ENCODE measurements at places on chromosomes 13 and 19.

- DNase-seq, result peak; percentile 85
Observed at GRCh38 chr19:11479090-11479897, 1.6 kb downstream of the ELAVL3 start.

DNA sequence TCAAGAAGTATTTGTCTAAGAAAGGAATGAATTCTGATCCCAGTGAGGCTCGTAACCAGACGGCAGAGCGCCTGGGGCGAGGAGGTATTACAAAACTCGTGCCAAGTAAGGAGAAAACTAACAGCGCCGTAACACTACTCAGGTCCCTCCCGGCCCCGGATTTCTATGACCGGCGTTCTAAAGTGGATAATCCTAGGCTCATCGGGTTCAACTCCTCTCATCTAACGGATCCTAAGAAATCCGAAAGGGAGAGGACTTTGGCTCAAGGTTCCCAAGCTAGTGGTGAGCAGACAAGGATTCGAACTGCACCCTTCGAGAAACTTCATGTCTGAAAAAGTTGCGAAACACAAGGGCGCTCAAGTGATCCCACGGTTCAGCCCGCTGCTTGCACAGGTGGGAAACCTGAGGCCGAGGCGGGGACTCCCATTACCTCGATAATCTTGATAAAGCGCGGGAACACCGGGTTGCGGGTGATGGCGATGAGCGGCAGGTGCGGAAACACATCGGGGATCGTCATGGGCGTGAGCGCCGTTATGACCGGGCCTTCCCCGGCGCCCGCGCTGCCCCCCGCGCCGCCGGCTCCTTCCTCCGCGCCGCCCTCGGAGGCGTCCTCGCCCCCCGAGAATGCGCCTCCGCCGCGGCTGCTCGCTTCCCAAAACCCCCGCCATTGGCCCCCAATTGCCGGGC is 529 bp downstream of the LONP1 start:
- peak; percentile 16 for DNase-seq

- peak; percentile 3 for DNase-seq
Observed at GRCh38 chr13:60165391-60166099, 1.8 kb upstream of the DIAPH3 start.

DNA sequence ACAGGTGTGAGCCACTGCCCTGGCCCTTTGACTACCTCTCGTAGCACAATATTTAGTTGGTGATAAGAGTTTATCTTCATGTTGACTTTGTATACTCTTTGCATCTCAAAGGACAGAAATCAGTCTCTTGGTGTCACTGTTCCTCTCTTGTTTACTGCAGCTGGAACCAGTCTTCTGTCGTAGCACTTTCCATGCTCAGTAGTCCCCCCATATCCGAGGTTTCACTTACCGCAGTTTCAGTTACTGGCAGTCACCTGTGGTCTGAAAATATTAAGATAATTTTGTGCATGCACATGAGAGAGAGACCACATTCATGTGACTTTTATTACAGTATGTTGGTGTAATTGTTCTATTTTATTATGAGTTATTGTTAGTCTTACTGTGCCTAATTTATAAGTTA is 49.1 kb downstream of the WASF3 start:
- DNase-seq, result no peak

DNA sequence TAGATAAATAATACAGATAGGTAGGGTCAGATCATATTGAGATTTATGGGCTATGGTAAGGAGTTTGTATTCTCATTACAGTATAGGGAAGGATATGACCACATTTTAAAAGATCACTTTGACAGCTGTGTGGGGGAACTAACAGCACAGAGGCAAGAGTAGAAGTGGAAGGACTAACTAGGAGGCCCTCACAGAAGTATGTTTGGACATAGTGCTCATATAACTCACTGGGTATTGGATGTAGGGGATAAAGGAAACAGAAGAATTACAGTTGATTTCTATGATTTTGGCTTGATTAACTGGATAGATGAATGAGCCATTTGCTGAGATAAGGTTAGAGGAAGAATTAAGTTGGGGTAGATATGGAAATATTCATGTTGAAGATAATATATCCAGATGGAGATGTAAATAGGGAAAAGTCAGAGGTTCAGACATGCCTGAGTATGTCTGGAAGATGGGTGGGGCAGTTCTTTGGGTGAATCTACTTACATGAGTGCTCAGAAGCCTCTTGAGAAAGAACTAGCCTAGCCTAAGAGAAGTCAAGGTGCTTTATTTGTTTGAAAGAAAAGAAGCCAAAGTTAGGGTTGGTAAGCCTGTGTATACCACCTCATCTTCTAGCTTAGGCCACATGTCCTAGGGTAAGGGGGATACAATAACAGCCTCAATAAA is 133.4 kb downstream of the NDFIP2 start:
- no peak for DNase-seq

- no peak for DNase-seq
Observed at GRCh38 chr19:10126213-10126639, 6.5 kb upstream of the EIF3G start.

DNA sequence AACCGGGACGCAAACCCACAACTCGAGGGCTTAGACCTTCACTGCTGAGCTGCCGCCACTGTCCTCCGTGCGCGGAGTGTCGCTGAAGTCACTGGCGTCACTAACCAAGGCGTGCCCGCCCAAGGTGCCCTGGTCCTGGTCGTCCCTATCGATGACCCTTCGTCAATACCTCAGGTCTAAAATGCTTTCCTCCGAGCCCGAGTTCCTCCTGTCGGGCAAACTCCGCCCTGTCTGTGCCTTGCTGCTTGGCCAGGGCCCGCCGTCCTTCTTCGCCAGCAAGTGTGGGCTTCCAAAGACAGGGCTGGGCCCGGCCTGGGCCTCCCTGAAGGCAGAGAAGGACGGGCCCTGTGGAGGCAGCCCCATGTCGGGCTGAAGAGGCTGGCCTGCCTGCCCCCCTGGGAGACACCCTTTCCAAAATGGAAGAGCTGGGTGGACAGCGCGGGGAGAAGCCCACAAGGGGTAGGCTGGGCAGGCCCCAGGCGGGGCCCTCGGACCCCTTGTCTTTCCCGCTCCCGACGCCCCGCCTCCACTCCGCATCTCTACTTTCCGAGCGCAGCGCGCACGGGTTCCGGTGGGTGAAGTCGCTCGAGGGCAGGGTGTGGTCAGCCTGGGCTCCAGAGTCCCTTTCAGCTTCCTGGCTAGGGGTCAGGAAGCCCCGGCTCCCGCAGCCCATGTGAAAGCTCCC is 13.4 kb downstream of the RB1 start:
- no peak for DNase-seq

- no peak for DNase-seq
Observed at GRCh38 chr19:43777163-43777695, 3.5 kb downstream of the KCNN4 start.

DNA sequence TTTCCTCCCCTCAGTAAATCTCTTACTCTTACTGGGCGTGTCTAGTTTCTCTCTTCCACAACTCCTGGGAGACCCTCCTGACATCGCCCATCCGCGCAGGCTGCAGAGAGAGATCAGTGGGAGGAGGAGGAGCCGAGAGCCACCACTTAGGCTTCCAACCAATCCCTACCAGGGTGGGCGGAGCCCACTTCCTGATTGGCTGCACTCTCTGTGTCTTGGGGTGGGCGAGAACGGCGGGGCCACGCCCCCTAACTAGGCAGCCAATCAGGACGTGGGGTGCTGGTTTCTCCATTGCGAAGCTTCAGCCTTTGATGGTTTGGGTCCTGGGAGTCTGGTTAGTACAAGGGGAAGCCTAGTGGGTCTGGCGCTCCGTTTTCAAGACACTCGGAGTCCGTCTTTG is at the start of gene PMIS2:
PMIS2 (plus strand) TSS at position 326 of the 400 bp plus-strand sequence. CDS start 87 bp downstream, outside the sequence.
- no peak for DNase-seq

- DNase-seq, result no peak
Observed at GRCh38 chr19:34416021-34416545, 11.9 kb downstream of the PDCD2L start.
